Esophagus squamous epithelium (tissue), 5 donors: ENCODE measurements at places on chromosomes 2 and 18.

- no peak for DNase-seq
Measured at GRCh38 chr2:102072741-102073140, 69.8 kb upstream of the IL1R1 start.

DNA sequence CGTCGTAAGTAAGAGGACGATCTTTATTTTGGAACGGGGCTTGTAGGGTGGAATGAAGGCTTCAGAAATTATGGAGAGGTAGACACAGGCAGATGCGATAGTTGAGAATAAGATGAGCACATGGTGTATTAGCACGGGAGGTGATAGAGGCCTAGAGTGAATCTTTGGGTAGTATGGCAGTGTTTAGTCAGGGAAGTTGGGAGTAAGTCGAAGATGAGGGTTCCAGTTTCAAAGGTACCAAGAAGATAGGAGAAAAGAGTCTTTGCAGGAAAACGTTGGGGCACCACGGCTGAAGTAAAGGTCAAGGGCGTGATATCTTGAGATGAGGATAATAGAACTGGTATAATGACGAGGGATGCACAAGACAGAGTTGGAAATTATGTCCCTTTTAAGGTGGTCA lies 654 bp downstream of the PIK3C3 start:
- DNase-seq: no peak

DNA sequence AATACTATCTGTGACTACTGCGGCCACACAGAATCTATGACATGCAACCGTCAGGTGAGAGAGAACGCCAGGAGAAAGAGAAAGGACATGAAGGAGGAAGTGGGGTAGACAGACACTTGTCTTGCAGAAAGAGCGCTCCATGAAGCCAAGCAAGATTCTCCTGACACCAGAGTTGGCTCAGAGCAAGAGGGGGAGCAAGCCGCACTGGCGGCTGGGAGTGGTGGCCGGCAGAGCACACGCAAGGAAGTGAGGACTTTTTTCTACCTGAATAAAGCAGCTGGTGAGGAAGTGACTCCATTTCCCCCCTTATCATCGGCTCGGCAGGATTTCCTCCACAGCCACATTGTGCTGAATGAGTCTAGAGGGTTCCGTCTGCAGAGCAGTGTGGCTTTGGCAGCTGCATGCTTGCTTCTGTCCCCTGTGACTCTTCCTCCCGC lies 181.6 kb downstream of the BCL2 start:
- no peak for DNase-seq

- no peak for DNase-seq
Measured at GRCh38 chr18:48590678-48591077, 51.8 kb downstream of the CTIF start.
